GM13976 (cell line): ENCODE measurements at places on chromosomes 2 and 18.
A peak's percentile ranks its signal among the peaks of the same experiment; 100 is the strongest.

- DNase-seq: no peak
Measured at GRCh38 chr2:241606186-241606585, 30.8 kb downstream of the THAP4 start.

GRCh38 chr2:173596244-173596643 is 241.6 kb downstream of the CDCA7 start:
- DNase-seq: no peak

DNA sequence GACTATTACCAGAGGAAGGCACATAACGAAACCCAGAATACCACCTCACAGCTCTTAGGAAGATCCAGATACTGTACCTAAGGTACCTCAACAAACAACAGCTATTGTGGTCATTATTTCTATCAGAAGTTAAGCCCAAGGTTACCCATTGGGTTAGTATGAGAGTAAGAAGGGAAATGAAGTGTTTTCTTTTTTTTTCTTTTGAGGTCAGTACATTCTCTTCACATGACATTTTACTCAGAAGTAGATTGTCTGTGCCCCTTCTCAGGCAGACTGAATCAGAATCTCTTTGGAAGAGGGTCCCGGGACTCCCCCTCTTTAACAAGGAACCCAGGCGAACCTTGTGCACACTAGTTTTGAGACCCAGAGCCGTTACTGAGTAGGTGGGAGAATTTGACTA is 233.7 kb upstream of the CXCR4 start:
- no peak for DNase-seq

DNA sequence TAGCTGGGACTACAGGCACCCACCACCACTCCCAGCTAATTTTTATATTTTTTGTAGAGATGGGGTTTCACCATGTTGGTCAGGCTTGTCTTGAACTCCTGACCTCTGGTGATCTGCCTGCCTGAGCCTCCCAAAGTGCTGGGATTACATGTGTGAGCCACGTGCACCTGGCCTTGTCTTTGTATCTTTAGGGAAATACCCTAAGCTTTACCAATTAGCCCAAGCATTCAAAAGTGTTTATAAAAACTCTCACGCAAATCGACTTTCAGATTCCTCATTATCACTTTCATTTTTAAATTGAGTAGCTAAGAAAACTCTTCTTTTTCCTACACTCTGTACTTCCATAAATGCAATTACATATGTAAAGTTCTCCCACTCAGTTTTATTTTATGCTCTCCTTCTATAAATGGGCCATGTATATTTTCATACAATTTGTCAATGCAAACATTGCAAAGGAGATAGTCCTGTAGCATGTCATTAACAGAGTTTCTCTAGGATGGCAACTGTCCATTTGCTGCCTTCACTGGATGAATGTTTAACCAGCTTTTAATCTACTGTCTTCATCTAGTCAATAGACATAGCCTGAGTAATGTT is 326.2 kb upstream of the LRATD1 start:
- DNase-seq: peak; percentile 25

- DNase-seq: no peak
Measured at GRCh38 chr2:108586631-108587030, 52.4 kb downstream of the LIMS1 start.

DNA sequence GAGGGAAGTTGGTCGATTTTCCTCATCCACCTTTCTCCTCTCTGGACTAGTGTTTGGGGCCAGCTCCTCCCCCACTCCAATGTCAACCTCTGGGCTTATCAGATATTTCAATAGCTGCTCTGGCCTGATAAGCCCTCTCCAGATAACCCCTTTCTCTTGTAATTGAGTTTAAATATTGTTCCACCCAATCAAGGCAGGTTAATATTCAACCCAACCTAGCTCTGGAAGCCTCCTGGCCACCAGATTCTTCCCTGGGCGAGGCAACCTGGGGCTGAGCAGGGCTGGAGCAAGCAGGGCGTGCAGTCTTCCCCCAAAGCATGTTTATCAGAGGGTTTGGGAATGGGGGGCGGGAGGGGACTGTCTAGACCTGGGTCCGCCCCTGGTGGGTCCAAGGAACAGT is 73.8 kb downstream of the TFCP2L1 start:
- DNase-seq: no peak

DNA sequence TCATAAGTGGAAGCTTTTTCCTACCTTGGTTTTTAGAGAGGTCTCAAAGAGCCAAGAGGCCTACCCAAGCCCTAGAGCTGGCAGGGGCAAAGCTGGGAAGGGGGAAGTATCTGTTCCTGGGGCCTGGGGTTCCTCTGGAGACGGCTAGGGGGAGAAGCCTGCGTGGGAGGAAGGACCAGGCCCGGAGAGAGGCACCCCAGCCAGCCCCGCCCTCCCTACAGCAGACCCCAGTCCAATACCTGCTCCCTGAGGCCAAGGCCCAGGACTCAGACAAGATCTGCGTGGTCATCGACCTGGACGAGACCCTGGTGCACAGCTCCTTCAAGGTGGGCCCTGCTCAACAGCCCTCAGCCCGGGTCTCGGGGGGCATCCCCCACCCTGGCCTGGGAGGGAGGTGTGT is 2.2 kb downstream of the CTDSP1 start:
- DNase-seq: no peak

GRCh38 chr2:71675296-71675695 is 221.9 kb downstream of the DYSF start:
- no peak for DNase-seq

GRCh38 chr2:116517936-116518335 is 1296.6 kb upstream of the DDX18 start:
- no peak for DNase-seq

DNA sequence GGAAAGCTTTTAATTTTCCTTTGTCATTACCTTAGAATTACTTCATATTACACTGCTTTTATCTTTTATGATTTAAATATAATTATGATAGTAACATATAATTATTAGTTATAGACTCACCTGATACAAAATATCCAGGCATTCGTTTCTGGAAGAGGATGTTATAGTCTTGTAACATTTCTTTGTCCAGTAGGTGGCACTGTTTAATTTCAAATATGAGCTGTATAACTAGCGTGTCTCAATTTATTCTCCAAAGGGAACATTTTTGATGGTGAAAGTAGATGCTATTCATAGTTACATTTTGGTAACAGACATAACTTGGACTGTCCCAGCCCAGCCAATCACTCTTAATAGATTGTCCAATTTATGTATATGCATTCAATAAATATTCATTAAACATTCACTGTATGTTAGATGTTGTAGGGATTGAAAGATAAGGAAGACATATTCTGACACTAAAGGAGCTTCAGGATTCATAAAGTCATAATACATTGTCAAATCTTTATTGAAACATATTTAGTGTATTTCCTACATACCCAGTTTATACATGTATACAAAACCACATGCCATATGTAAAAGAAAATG is 19.2 kb downstream of the DAW1 start:
- peak; percentile 45 for DNase-seq

GRCh38 chr2:70729647-70730046 is 38.4 kb downstream of the ADD2 start:
- no peak for DNase-seq

DNA sequence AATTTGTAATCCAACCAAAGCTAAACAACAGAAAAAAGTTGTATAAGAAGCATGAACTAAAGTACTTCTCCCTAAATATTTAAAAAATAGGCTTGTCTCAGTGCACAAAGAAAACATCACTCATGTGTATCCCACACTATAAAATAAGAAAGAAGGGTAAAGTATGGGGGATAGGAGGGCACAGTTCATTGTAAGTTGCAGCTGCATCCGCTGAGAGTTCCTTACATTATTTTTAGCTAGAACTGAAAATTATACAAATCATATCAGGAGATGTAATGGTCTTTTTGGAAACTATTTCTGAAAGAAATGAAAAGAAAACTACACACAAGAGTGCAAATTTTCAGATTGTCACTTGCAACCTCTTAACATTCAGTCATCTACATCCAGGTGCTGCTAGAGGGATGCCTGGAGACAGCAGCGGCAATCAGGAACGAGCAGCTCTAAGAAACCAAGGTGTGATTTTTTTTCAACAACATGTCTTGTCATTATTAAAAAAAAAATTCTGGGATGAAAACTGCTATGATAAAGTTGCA is 273.6 kb downstream of the ASXL3 start:
- no peak for DNase-seq

DNA sequence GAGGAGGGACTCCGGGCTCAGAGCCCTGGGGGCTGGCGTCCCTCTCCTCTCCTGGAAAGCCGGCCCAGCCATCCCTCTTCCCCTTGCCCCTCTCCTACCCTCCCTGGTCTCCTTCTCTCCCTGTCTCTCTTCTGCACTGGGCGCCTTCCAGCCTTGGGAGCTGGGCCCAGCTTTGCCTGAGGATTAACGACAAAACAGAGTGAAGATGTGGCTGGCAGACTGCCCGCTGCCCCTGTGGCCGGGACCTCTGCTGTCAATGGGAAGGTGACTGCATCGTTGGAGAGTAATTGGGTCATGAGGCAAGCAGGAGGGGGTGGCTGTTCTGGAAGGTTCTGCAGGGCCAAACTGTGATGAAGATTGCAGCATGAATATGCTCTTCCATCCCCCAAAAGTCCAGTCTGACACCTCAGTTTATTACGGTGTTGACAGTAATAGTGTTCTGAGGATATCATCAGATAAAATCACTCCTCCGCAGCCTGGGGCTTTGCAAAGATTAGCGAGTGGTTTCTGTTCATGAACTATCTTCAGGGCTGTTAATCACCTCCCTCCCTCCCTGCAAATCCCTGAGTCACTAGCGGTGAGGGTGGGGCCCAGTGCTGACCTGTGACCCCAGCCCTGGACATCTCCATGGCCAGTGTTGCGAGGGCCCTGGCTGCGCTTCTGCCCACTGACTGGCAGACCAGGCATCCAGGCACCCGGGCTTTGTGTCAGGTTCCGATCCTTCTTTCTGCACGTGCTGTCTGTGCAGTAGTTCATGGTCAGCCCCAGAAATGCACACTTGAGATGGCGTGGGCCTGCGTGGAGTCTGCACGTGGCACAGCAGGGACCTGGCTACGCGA is 23.0 kb downstream of the RTP5 start:
- DNase-seq: no peak
